ENCODE measurements at places on chromosomes 11 and 22.

GRCh38 chr11:19237813-19238212 is 2.9 kb downstream of the E2F8 start:
- DNase-seq, result no peak

DNA sequence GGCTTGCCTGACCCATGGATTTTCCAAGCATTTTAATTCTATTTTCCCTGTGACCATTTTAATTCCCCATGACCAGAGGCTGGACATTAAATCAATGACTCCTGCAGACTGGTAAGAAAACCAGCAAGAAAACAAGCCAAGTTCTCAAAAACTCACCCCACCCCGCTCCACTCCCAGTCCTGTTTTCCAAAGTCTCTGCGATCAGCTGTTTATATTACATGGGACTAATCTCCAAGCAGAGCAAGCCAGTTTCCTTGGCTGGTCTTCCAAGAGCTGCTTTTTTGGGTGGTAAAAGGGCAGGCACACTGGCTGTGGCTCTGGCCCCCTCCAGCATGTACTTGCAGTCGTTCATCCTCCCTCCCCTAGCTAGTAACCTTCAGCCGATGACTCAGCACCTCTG is 97.9 kb downstream of the RRAS2 start:
- no peak for DNase-seq

DNA sequence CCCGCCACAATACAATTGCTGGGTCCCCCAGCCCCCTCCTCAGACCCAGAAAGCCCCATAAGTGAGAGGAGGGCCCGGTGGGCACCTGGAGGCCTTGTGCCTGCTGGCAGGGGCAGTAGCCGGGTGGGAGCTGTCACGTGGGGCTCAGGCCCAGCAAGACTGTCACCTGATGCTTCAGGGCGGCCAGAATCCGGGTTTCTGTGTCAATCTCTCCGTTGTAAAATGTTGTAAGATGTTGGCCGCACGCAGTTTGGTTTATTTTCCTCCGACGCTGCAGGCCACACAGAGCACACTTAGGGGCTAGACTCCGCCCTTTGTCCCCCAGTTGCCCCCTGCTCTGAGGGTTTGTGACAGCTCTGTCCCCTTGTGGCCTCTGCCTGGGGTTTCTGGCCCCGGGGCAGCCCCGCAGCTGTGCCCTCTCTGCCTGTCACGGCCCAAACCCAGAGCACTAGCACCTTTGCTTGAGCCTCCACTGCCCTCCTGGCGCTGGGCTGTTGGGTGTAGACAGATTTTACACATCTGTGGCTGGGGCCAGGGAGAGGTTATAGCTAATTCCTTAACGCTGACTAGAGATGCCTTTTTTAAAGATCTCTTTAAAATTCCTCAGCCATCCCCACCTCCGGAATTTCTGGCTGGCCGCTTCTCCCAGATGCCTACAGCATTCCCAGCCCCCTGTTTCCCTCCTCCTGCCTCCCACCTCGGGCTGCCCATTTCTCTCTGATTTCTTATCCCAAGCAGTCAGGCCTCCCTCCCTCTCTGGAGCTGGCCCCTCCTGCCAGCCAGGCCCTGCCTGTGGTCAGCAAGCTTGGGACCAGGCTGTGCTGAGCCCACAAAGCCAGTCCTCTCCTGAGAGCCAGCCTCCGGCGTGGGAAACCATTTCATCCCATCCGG is 3.2 kb upstream of the PRR5 start:
- no peak for DNase-seq

- no peak for DNase-seq
These were observed 837.8 kb downstream of the TBC1D22A start for GRCh38 chr22:47600281-47600680.

GRCh38 chr11:69211920-69212797 is 56.4 kb downstream of the SMIM38 start:
- peak; percentile 11 for DNase-seq

GRCh38 chr11:124098141-124098540 is 17.1 kb upstream of the VWA5A start:
- no peak for DNase-seq

- DNase-seq, result no peak
These were observed 88.1 kb downstream of the RELT start for GRCh38 chr11:73464347-73464746.

GRCh38 chr22:42702675-42703074 is 18.0 kb downstream of the A4GALT start:
- DNase-seq, result no peak

GRCh38 chr11:42870480-42870879 is 441.3 kb upstream of the API5 start:
- no peak for DNase-seq

- no peak for DNase-seq
These were observed 156.4 kb downstream of the FAM181B start for GRCh38 chr11:82577246-82577645.

- DNase-seq, result peak; percentile 7
These were observed 53.2 kb downstream of the TSPAN18 start for GRCh38 chr11:44779736-44780520.

DNA sequence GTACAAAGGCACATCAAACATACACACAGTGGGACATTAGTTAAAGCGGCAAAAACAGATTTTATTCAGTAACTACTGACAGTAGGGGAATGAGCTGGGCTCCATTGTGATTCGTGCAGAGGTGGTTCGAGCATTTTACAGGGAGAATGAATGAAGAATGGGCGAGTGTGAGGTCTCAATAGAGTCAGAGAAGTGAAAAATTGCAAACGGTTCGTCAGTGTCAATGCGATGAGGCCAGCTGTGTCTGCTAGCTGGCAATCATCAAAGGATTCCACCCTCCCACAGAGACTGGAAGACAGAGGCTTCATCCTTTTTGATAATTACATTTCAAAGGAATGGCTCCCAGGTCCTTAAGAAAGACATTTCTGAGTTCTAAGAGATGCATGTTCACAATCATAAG is 17.4 kb downstream of the OR4D9 start:
- no peak for DNase-seq
